Activated T-helper 1 cell treated with anti-CD3 and anti-CD28 coated beads, Interleukin-2, amount 50 U/mL, for 16 hours (primary cell): ENCODE measurements at places on chromosomes 2 and 18.

GRCh38 chr2:53629001-53629400 lies 138.6 kb upstream of the CHAC2 start:
- DNase-seq, result no peak

GRCh38 chr2:166411473-166412230 lies 35.9 kb upstream of the SCN9A start:
- DNase-seq, result no peak

DNA sequence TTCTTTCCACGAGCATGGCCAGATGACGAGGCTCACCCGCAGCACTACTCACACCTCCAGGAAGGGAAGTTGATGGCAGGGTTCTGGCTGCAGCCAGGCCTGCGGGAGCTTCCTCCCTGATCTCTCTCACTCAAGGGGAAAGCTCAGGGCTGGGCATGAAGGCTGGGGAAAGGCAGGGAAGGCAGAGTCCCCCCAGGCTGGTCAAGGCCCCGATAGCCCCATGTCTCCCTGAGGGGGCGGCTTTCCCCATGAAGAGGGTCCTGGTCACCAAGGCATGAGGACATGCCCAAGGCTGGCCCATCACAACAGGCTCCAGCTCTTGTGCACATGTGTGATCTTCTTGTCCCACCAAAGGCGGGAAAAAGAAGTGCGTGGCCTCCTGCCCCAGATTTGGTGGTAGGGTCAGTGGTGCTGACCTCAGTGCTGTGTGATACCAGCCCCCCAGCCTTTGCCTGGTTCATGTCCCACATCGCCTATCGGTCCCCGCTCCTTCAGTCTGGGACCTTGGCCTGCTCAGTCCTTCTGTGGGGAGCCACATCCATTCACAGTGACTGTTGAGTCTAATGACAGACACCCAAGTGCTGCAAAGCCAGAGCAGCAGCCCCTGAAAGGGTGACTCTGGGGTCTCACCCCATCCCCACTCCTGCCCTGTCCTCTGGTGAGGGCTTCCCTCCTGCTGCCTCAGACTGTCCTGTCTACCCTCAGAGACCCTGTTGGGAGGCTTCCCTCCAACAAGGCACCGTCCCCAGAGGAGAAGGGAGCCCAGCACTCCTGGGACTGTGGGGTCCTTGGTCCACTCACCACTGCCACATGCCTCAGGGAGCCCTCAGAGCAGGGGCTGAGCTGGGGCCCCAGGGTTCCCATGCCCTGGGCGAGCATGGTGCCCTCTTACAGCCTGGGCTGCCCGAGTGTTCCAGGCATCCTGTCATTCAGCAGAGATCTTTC lies 49.8 kb upstream of the ALPP start:
- DNase-seq, result no peak

GRCh38 chr2:26904839-26905238 lies 56.9 kb downstream of the DPYSL5 start:
- DNase-seq, result no peak

DNA sequence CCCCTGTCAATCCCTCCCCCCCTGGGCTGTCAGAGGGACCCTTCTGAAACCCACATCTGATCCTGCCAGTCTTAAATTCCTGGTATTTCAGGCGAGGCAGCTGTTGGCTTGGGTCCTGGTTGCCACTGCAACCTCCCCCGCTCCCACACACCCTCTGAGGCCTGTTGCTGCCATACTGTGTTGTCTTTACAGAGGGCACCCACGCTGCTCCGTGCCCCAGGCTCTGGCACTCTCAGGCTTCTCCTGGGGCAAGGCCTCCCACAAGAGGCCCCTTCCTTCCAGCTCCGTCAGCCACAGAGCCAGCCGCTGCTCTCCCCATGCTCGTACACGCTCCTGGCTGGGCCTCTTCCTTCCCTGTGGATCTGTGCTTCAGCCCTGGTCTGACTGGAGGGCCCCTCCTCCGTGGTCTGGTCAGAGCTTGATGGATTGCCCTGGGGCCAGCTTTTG lies 8.6 kb downstream of the CABLES1 start:
- no peak for DNase-seq

GRCh38 chr18:58941426-58942099 lies 76.9 kb downstream of the ZNF532 start:
- no peak for DNase-seq

DNA sequence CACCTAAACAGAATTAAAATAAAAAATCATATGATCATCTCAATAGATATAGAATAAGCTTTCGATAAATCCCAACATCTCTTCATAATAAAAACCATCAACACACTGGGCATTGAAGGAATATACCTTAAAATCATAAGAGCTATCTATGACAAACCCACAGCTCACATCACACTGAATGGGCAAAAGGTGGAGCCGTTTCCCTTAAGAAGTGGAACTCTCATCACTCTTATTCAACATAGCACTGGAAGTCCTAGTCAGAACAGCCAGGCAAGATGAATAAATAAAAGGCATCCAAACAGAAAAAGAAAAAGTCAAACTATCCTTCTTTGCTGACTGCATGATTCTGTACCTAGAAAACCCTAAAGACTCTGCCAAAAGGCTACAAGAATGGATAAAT lies 510.3 kb downstream of the ZNF804A start:
- no peak for DNase-seq

GRCh38 chr2:174846218-174846617 lies 81.9 kb upstream of the CHRNA1 start:
- DNase-seq, result no peak

DNA sequence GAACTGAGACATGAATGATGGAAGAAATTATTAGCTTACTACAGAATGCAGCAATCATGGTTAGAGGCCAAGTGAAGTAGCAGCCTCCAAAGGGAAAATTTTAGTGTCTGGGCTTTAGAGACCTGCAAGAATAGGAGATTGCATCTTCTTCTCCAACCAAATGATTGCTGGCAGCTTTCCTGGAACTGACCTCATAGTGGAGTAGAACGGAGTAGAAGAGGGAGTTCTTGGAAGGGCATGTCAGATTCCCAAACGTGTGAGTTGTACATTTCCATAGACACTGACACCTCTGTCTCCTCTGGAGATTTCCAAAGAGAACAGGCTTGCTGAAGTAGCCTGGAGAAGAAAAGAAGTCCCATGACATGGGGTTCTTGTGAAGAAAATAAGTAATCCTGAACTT lies 169.8 kb upstream of the ERBB4 start:
- DNase-seq, result no peak

GRCh38 chr18:67916097-67916496 lies 399.6 kb upstream of the DSEL start:
- no peak for DNase-seq

DNA sequence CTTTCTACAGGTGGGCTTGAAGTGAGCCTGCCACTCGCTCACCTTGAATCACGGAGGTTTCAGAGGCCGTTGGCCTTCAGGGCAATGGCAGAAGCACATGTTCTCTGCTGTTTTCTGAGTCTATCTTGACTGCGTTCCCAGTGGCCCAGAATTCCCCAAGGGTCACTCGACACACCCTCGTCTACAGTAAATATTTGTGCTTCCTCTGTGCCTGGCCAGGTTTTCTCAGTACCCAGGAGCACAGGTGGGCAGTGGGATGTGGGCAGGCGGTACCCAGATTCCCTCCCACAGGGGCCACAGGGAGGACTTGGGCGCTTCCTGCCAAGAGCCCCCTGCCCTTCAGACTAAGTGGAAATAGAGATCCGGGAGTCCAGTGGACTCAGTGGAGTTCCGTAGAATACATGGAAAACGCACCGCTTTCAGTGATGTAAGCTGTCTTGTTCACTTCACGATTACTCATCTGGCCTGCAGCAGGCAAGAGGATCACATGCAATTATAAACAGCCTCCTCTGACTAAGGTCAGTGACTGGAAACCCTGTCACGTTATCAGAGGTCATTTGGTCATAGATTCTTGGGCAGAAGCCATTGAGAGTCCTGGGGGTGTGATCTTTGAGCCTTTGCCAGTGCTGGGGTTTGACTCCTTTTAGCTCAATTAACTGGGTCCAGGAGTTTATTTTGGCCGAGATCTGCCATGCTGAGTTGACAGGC lies 179.8 kb downstream of the NEDD4L start:
- DNase-seq, result no peak

GRCh38 chr18:616380-616995 lies 19.7 kb downstream of the CLUL1 start:
- no peak for DNase-seq

DNA sequence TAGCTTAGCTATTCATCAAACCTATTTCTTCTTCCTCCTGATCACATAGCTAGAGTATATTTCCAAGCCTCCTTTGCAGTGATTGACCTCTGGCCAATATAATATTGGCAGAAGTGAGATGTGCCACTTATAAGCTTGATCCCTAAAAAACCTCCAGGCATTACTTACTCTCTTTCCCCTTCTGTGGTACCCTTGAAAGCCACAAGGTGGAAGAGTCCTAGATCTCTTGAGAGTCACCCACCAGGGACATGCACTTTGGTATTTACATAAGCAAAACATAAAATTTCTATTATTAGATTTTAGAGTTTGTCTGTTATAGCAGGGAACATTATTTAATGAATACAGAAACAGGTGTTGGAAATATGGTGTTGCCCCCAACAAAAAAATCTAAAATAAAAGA lies 112.0 kb downstream of the EXOC6B start:
- DNase-seq, result no peak

- no peak for DNase-seq
Observed at GRCh38 chr18:62066102-62066818, 120.6 kb downstream of the PIGN start.

DNA sequence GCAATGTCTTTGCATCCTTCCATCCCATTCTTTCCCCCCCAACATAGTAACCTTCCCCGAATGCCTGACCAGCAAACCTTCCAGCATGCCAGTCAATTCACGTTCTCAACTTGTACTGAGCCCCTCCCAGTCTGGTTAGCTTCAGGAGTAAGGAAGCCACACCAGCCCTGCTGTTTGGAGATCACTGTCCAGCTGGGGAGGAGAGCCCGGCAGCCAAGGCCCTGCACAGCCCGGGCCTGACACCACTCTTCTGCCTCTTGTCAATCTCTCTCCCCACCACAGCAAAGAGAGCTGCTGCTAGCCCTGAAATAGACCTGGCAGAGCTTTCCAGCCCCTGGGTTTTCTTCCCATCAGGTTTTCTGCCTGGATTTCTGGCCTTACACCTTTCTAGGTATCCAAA lies 185.8 kb upstream of the ID2 start:
- no peak for DNase-seq

DNA sequence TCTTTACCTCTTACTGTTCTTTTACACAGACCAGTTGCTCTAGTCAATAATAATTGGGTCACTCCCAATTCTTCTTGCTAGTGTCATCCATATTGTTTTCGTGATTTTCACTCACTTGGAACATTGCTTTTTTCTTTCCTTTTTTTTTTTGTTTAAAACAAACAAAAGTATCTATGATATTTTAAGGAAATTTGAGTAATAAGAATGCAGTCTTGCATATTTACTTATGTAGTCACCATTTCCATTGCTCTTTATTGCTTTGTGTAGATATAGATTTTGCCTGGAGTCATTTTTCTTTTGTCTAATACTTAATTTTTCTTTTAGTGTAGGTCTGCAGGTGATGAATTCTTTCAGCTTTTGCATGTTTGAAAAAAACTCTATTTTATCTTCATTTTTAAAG lies 71.9 kb downstream of the WDR7 start:
- DNase-seq, result no peak

DNA sequence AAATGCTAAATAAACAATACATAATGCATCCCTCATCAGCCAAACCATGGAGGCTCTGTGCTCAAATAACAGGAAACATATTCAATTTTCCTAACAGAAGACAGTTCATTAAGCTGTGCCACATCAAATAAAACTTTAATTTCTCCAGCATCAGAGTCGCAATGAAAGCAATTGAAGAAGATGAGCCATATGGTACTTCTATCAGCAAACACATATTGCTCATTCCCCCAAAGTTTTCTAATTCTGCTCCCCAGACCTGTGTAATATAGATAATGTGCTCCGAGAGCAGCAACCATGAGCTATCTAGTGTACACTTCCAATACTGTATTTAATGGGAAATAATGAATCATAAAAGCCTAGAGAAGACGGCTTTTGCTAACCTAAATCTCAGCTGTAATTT lies 263.2 kb downstream of the MEIS1 start:
- no peak for DNase-seq

DNA sequence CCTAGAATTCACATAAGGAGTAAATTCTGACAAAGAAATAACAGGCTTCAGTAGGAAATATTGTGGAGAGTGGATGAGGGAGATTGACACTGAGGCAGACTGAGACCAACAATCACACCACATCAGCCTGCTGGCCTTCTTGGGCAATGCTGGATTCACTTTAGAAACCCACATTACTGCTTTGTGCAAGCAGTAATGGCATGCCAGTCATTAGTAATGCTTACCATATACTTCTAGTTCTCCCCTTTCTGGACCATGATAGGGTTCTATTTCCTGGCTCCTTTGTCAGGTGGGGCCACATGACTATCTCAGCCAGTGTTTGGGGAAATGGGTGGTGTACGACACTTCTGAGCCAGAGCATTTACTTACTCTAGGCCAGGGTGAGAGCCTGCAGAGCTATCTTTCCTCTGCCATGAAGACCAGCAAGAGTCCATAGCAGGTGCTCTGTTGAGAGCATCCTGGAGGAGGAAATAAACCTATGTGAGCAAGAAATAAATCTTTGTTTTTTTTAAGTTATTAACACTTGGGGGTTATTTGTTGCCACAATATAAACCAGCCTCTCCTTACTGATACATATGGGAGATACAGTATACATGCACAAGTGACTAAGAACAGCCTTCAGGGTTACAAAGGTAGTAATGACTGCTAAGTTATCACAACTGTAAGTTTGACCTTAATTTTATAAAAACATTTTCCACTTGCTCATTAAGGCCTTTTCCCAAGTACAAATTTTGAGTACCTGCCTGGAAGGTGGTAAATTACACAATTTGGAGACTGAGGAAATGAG lies 89.3 kb upstream of the TANK start:
- DNase-seq, result no peak
